Central memory CD8-positive, alpha-beta T cell (primary cell): ENCODE measurements at places on chromosomes 13 and 19.
A peak's percentile ranks its signal among the peaks of the same experiment; 100 is the strongest.

- no peak for DNase-seq
These were observed 83.6 kb downstream of the FGF14 start for GRCh38 chr13:102318233-102318632.

GRCh38 chr19:33022472-33023116, 42.1 kb downstream of the RHPN2 start:
- no peak for DNase-seq

DNA sequence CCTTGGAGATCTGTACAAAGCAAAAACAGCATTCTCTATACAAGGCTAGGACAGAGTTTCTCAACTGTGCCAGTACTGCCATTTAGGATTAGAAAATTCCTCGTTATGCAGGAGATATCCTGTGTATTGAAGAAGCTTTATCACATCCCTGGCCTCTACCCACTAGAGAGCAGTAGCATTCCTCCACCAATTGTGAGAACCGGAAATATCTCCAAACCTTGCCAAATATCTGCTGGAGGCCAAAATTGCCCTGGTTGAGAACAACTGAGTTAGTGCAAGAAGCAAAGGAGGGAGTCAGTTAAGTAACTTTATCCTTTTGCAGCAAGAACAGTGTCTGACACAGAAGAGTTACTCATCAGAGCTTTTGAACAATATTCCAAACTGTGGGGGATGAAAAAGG, 16.2 kb upstream of the FREM2 start:
- DNase-seq = no peak

DNA sequence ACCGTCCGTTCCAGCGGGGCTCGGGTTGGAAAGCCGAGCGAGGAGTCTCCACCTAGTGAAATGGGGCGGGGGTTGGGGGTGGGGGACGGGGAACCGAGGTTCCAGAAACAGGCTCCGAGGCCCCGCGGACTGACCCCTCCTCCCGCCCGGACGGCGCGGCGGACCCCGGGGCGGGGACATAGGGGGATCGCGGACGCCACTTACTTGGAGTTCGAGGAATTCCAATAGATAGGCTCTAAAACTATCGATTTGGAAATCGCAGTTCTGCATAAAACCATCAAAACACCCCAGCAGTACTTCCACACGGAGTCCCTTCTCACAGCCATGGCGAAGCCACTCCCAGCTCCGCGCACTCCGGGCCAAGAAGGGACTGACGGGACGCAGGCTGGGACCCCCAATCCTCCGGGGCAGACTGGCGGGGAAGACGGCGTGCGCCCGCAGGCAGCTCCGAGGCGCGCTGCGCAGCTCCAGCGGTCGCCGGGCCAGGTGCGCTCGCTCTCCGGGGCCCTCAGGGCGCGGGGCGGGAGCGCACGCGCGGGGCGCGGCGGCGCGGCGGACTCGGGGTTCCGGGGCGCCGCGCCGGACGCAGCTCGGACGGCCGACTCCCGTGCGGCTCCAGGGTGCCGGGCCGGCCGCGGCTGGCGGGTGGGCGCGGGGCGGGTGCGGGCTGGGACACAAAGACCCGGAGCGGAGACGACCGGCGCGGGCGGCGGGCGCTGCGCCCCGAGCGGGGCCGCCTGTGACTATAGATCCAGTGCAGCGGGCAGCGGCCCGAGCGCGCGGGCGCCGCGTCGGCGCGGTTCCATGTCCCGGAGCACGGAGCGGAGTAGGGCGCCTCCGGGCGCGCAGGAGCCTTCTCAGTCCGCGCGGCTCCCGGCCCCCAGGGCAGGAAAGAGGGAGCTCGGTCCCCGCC, 567 bp downstream of the EFNB2 start:
- DNase-seq = peak; percentile 11
